Upper lobe of left lung (tissue), 6 donors: ENCODE measurements at places on chromosomes 5 and 9.
A peak's percentile ranks its signal among the peaks of the same experiment; 100 is the strongest.

- no peak for DNase-seq
These were observed 127.6 kb downstream of the EDIL3 start for GRCh38 chr5:84257061-84257460.

GRCh38 chr9:28774433-28775235 is 1201.4 kb upstream of the C9orf72 start:
- no peak for DNase-seq

DNA sequence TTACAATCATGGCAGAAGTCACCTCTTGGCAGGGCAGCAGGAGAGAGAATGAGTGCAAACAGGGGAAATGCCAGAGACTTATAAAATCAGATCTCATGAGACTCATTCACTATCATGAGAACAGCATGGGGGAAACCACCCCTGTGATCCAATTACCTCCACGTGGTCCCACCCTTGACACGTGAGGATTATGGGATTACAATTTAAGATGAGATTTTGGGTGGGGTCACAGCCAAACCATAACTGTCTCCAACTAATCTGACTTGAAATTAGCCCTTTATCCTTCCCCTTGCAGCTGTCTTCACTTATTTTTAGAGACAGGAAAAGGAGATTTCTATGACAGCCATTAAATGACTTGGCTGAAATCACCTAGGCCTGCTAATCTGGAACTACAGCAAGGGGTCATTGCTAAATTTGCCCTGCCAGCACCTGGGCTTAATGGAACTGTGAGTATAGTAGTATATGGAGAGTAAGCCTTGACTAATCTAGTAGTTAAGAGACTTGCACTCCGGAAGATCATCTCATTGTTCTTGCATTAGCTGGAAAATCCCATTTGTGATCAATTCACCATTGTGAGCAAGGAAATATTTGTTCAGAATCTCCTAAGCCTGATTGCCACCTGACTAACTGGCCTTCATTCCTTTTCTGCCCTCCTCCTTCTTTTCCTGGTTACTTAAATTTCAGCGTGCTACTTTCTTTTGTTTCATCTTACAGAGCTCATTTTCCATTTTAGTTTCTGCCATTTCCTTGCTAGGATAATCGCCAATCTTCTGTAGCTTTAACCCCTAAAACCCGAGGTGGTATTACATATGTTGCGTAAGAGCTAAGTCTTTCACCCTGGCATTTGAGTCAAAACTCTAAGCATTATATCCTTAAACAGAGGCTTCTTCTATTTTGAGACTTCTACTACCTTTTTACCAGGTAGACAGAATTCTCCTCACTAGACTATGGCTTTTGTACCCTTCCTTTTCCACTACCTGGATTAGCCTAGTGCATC is 65.3 kb upstream of the RUSC2 start:
- no peak for DNase-seq

DNA sequence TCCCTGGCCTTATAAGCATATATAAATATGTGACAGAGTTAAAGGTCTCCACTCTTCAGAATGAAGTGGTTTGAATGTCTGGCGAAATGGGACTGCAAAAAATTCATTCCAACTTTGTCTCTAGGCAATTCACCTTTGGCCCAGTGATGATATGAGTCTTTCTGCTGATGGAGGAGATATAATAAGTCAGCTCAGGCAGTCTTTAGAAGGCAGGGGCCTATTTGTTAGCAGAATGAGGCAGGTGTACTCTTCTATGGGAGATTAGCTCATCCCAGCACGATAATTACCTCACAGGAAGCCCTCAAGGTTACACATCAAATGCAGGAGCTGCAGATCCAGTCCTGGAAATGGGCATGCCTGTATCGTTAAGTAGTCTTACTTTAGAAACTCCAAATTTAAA is 300.5 kb downstream of the NR2F1-AS1 start:
- DNase-seq: no peak

- no peak for DNase-seq
These were observed 75.1 kb upstream of the STXBP1 start for GRCh38 chr9:127537014-127537413.

DNA sequence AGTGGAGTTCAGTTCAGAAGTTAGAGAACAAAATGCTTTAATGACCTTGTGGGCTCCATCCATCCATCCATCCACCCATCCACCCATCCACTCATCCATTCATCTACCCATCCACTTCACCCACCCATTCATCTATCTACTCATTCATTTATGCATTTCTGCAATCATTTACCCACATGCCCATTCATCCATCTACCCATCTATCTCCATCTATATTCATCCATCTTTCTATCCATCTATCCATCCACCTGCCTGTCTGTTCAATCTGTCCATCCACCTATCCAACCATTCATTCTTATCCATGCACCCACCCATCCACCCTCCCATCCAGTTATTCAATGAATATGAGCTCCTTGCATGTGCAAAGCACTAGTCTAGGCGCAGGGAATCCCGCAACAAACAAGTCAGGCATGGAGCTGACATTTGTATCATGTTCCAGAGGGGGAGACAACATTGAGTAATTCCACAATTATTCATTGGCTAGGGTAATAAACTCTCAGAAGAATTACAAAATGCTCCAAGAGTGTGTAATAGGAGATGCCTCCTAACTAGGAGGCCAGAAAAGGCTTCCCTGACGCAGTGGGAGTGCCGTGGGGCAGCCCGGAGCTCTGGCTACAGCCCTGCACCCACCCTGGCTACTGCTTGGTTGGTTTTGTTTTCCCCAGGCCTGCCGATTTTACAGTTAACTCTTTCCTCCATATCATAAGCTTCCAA is 211.2 kb downstream of the NXNL2 start:
- peak; percentile 39 for DNase-seq

DNA sequence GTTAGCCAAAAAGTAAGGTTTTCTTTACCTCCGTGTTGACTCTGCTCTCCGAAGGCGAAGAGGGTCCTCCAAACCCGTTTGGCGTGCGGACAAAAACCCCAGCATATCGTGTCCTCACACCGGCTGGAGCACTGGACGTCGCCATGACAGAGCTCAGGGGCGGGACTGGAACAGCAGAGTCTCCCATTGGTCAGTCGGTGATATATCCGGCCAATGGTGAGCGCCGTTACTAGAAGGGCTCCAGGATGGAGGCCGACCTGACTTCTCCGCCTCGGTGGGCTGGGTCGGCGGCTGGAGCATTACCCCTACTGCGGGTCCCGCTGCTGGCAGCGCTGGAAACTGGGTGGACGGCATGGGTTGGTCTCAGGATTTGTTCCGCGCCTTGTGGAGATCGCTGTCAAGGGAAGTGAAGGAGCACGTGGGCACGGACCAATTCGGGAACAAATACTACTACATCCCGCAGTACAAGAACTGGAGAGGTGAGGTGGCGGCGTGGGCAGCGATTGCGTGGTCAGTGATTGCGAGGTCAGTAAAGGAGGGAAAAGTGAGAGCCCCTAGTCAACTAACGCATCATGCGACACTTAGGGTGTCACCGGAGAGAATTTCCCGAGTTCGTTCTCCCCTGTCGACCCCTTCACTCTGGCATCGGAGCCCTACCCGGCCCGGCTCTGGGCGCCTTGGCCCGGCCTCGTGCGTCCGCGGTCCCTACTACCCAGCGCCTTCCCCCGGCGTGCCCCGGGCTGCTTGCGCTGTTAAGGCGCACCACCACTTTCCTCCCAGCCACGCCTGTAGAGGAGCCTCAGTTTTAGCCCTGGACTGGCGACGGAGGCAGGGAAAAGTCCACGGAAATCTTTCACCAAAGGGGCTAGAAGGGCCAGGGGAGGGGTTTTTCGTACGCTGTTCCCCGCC is at the start of the genes ERCC8 and NDUFAF2:
ERCC8 (minus strand) TSS at position 167 of the 909 bp plus-strand sequence; CDS start at position 105, 62 bp downstream.
NDUFAF2 (plus strand) TSS at position 302 of the 909 bp plus-strand sequence; CDS start at position 353, 51 bp downstream.
- peak; percentile 92 for DNase-seq

DNA sequence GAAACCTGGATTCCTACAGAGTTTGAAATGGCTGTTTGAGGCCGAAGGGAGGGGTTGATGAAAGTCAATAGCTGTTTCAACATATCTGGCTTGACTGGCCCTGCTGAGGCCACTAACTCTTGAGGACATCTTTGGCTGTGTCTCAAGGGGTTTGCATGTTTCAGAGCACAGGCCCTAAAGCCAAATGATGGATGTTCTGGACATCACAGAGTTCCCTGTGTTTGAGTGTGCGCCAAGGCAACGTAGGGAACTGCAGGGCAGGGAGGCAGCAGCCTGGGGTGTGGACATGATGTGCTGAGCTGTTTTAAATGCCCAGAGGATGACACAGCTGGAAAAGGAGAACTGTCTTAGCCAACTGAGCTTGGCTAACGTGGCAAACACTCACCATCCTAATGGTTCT is 89.6 kb downstream of the RAPGEF1 start:
- DNase-seq: no peak

GRCh38 chr9:26974927-26975326 is 18.7 kb downstream of the IFT74 start:
- DNase-seq: no peak

GRCh38 chr5:38607396-38607795 is 51.0 kb upstream of the LIFR start:
- no peak for DNase-seq

DNA sequence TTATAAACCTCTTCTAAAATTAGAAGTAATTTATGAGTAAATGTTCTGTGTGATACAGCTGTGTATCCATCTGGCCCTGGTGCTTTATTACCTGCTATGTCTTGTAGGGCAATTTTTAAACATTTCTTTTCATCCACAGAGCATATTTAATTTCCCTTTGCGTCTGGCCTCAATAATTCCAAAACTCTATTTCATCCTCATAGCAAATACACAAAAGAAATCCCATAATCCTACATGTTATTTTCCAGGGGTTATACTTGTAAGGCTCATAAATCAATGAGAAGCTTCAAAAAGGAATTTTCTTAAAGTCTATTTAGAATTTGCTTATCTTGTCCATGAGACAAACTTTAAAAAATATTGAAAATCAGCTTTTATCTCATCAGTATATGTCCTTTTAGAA is 167.0 kb downstream of the TTC39B start:
- DNase-seq: no peak

DNA sequence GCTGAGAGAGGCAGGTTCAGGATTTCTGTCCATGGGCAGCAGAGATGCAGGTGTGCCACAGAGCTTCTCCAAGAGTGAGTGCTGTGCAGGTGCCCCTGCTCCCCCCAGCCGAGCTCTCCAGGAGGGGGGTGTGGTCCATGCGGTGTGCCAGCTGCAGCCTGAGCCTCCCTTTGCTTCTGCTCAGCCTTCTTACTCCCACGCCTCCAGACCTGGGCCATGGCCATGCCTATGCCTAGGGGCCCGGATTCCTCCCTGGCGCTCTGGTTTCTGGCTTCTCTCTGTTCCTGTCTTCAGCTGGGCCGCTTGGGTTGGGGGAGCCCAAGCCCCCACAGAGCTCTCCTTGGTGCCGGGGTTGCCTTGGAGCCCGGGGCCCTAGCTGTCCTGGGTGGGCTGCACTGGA is 133.3 kb downstream of the CACNA1B start:
- peak; percentile 64 for DNase-seq

GRCh38 chr5:55173687-55174230 is 782 bp upstream of the CDC20B start:
- DNase-seq: no peak

DNA sequence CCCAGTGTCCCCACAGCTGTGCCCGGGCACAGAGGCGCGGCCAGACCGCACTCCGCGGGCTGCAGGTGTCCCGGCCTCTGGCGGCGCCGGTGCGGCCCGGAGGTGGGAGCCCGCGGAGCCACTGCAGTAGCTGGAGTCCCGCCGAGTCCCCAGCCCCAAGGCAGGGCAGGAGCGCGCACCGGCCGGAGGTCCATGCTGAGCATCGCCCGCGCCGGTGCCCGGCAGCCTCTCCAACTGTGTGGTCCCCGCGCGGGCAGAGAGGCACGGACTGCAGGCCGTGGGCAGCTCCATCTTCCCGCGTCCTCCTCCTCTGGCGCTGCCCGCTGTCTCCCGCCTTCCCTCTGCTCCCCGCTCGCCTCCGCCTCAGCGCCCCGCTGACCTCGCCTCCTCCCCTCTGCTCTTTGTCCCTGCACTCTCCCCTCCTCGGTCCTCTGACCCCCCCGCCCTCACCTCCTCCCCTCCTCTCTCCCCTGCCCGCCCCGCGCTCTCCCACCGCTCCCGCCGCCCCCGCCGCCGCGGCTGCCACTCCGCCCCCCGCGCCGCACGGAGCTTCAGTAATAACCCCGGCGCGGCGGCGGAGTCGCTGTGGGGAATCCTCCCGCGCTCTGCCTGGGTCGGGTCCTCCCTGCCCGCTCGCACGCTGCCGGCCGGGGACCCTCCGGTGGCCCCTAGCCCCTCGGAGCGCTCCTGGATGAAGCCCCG is at the start of gene ADAMTS16:
ADAMTS16 (plus strand) TSS at position 554 of the 702 bp plus-strand sequence; CDS start at position 692, 138 bp downstream.
- no peak for DNase-seq

DNA sequence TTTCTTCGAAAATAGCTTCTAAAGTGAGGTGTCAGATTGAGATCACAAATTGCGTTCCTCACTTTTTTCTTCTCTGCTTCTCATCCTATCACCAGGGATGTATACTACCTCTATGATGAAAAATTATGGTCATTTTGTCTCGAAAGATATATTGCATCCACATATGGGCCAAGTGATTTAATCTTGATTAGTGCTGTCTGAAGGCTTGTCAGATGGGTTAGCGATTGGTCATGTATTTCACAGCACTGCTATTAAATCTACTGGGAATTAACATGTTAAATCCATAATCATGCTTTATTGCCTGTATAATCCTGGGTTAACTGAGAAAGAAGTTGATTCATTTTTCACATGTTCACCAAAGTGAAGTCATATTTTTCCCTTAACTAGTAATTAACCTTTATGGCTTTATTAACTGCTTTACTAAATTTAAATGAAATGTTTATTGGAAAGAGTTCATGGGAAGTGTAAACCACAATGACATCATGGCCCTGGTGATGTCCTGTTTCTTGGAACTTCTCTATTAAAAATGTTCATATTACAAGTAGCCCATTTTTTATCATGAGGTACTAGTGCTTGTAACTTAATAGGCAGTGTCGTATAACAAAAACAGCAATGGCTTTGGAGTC is 193.3 kb downstream of the SMC2 start:
- DNase-seq: no peak

DNA sequence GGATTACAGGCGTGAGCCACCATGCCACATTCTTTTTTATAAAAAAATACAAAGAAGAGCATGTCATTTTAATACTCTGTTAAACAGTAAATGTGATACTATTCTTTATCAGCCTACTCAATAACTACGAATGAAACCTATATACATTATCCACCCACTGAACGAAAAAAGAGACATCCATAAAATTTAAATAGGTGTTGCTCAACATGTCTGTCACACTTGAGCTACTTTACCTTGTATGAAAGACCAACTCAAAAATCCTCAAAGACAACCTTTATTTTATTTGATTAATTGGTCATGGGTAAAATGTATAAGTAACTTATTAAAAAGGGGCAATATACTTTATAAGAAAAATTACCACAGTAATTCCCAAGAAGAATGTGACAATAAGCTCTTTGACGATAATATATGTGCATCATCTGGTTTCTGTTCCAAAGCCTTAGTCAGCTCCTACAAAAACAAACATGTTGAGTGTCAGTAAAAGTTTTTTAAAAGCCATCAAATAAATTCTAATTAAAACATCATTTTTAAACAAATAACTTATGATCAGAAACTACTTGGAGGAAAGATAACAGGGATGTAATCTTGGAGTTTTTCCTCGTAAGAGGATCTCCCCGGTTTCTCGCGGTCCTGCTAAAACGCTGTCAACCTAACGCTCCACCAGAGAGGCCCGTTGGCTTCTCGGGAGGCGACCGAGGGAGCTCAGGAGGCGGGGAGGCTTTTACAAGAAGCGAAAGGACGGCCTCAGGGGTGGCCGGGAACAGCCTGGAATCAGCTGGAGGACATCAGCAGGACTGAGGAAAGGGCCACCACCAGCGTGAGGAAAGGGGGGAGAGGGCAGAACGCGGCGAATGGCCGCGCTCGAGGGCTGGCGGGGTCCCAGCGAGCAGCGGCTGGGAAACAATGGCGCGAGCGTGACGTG is 13.5 kb upstream of the ANKRD18B start:
- peak; percentile 60 for DNase-seq
